ENCODE measurements at places on chromosomes 7 and 10.

- no peak for DNase-seq
Measured at GRCh38 chr10:88903715-88904114, 23.7 kb downstream of the STAMBPL1 start.

- no peak for DNase-seq
Measured at GRCh38 chr10:77011874-77012811, 625.5 kb downstream of the KCNMA1 start.

- DNase-seq, result no peak
Measured at GRCh38 chr10:34866848-34867247, 51.8 kb upstream of the PARD3 start.

GRCh38 chr7:66039094-66039670 lies 36.4 kb upstream of the ASL start:
- no peak for DNase-seq

- DNase-seq, result no peak
Measured at GRCh38 chr10:127996586-127996985, 89.7 kb downstream of the PTPRE start.

- no peak for DNase-seq
Measured at GRCh38 chr10:57035310-57035709, 674.3 kb upstream of the ZWINT start.

GRCh38 chr7:36244429-36244828 lies 91.4 kb downstream of the EEPD1 start:
- no peak for DNase-seq

Data from iPS DF 6.9 (cell line).